Left cardiac atrium (tissue), 4 donors: ENCODE measurements at places on chromosomes 7 and 10.

DNA sequence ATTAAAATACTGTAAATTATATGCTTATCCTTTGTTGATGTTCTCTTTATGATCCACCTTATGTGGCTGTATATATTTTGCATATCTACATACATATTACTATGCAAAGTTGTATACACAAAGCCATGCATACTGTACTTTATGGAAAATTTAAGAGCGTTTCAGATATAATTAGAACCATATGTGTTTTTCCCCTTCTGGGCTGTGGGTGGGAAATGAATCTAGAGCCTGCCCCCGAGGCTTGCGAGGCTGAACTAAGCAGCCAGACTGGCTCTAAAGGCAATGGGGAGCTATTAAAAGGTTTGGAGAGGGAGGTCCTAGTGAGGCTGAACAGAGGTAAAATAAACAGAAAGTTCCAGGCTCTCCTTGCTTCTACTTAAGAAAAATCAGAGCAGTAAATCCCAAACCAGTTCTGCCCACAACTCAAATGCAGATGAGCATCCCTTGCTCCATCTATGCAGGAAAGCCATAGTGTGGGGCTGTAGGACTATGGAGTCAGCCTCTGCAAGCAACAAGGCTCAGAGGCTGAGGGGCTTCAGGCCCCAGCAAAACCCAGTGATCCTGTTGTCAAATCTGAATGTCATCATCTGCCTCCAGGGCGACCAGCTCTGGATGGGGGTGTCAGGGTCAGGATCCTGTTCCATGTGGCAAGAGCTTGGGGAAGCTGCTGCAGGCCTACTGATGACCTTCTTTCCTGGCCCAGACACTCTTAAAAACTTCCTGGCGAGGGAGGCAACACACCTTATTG is 14.1 kb upstream of the DDIT4 start:
- no peak for DNase-seq

DNA sequence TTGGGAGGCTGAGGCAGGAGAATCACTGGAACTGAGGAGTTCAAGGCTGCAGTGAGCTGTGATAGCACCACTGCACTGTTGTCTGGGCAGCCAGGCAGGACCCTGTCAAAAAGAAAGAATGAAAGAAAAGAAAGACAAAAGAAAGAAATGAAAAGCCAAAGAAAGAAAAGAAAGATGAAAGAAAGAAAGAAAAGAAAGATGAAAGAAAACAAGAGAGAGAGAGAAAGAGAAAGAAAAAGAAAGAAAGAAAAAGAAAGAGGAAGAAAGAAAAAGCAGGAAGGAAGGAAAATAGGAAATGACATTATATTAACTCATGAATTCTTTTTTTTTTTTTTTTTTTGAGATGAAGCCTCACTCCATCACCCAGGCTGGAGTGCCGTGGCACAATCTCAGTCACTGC is 32.4 kb upstream of the SPDYE3 start:
- DNase-seq = no peak

DNA sequence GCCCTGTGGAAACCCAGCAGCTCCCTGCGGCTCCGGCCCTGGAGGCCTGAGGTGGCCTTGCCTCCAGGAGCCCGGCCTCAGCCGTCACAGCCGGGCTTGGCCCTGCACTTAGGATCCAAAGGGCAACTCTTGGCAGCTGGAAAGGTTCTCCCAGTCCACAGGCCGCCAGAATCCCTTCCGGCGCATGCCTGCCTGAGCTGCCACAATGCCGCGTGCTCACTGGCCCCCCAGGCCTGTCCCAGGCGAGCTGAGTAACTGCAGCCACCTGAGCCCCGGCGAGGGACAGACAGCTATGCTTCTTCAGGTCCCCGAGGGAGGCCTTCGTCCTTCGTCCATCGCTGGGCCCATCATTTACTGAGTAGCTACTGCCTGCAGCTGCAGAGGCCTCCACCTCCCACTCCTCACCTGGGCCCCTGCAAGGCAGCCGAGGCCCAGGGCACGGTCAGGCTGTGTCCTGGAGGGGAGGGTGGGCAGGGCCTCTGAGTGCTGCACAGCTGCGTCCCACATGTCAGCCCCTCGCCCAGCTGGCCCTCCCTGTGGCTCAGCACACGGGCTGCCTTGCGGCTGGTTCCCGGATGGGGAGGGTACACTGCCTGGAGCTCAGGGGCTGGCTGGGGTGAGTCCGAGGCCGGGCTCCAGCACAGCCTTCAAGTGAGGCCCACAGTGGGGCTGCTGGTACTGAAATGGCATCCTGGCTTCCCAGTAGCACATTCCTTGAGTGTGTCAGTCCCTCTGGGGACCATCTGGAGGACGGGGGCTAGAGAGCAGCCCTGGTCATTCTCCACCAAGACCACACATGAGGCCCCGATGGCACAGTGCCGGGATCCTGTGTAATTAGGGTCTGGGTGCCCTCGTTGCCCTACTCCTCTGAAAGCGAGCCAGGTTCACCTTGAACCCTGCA is 172.5 kb downstream of the ELFN1 start:
- peak; percentile 21 for DNase-seq

GRCh38 chr10:126944191-126944590 is 39.0 kb downstream of the DOCK1 start:
- DNase-seq = no peak

GRCh38 chr10:81873932-81874816 is 820 bp upstream of the NRG3 start:
- peak; percentile 69 for DNase-seq
